ENCODE measurements at places on chromosomes 3 and 15.

DNA sequence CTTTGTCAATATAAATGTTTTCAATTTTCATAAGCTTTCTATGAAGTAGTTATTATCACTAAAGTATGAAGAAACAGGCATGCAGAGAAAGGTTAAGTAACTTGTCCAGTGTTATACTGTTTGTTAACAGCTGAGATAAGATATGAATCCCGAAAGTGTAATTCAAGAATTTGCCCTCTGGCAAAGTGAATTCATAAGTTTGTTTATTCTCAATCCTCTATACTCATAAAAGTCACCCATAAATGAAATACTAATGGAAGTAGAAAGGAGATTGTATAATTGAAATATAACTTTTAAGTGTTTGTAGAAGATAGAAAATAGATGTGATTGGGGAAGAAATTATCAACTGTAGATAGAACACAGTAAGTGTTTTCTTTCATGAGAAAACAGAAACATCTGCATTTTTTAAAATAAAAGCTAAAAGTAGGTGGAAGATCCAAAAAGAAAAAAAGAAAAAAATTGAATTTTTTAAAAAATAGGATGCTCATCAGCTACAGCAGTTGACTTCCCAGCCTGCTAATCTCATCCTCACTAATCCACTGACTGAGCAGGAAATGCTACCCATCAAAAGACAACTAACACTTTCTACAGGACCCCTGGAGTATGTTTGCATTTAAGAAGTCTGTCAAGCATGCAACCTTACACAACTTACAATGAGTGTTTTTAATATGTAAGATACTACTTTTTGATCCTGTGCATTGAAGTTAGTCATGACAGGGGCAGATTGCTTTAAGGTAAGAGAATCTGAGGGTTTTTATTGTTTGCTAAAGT lies 878.1 kb downstream of the SI start:
- no peak for DNase-seq

DNA sequence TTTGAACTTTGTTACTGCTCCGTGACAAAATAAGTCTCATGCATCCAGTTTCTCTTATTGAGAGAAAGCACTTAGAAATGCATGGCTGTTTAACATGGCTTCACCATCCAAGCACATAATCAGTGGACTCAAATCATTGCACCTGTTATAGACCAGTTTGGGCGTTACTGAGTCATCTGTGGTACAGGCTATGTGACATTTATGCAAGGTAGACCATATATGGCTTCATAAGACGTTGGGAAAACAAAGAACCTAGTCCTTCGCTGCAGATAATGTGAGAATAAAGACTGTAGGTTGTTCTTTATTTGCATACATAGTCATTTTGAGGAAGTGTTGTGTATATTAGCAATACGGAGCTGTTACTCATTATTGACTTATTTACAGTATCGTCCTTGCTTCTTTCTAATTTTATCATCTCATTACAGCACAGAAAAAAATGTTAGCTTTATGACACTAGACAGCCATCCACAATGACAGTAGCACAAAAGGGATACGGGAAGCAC lies 374.7 kb downstream of the IL5RA start:
- DNase-seq: no peak

- DNase-seq: no peak
Observed at GRCh38 chr15:36501063-36501678, 78.3 kb upstream of the CDIN1 start.

GRCh38 chr3:47394140-47394870 lies 13.5 kb downstream of the PTPN23 start:
- DNase-seq: no peak

GRCh38 chr3:49296781-49297411 lies 19.9 kb upstream of the C3orf62 start:
- no peak for DNase-seq

DNA sequence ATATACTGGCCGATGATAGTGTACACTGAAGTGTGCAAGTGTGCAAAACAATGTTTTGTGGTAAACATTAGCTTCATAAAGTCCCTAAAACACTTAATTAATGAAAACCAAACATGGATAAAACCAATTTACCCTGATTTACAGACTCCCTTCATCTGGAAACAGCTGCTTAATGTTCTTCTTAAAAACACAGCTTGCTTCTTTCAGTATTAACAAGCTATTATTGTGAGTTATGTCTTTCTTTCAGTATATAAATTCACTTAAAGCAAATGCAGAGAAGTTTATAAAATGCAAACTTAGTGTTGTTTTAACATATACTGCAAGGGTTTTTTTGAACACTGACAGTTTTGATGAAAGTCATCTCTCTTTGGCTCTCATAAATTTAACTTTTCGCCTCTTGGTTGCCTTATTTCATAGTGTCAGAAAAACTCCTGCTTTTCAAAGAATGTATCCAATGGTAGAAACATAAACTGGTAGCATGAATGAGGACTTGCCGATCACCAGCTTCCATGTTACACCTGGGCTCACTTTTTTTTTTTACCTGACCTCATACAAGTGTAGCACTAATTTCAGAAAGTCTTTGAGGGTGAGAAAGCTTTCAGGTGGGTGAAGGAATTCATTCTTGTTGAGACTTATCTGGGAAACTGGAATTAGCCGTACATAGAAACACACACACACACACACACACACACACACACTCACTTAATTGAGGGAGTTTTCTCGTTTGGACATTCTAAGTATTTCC lies 532.2 kb downstream of the ROBO2 start:
- no peak for DNase-seq

DNA sequence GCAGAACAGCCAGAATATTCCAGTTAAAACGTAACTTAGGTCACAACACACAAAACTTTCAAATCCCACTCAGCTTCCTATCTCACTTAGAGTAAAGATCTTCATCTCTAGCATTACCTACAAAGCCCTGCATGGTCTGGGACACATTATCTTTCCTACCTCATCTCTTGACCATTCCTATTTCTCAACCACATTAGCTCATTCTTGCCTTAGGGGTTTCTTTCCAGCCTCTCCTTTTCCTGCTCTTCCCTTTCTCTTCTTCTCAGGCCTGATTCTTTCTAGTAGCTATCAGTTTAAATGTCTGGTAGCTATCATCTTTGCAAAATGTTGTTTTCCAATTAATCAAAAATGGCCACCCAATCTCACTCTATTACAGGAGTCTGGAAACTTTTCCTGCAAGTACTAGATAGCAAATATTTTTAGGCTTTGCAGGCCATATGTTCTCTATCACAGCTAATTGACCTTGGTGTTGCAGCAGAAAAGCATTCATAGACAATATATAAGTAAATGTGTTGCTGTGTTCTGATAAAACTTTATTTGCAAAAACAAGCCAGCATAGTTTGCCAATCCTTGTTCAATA lies 15.1 kb upstream of the CBLB start:
- DNase-seq: no peak

DNA sequence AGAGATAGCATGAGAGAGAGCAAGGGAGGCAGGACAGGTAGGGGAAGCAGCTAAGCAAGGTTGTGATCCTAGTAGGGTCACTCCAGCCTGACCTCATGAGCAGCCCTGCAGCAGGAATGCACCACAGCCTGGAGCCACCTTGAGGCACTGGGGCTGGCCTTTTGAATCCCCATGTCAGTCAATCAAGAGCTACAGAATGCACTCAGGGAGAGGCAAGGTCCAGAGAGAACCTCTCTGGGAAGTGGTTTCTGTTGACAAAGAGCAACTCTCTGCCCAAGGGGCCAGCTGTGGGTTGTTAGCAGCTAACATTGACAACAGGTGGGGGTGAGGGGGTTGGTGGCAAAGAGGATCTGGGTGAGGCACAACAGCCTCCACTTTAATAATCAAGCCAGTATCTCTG lies 54.6 kb downstream of the TRANK1 start:
- DNase-seq: no peak
